ENCODE measurements at places on chromosomes 6 and 20.

- DNase-seq: no peak
Observed at GRCh38 chr20:25193843-25194242, 1.7 kb upstream of the ENTPD6 start.

DNA sequence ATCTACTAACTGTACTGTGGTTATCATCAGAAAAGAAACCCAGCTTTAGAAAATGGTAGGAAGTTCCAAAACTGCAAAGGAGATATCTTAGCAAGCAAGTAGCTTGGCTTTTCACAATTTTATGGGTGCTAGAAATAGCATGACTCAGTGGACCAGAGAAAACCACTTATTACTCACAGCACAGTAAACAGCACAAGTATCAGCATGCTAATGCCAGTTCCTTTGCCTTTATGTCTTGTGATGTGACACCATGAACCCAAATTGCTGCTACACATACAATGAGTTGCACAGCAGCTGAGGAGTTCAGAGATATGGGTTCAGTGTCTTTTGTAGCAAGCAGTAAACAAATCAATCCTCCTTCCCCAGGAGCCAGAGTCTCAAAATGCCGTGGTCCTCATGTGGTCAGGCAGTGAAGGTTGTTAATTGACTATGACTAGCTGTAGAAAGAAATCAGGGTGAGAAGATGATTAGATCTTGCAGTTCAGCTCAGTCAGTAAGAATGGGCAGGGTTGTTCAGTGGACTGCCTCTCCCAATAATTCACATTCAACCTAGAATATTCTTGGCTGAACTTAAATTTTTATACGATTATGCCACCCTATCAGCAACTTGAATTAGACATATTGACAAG lies 73.3 kb downstream of the OPRM1 start:
- DNase-seq: no peak

GRCh38 chr6:143200167-143200770 lies 139.6 kb downstream of the AIG1 start:
- DNase-seq: no peak

- no peak for DNase-seq
Observed at GRCh38 chr20:57660922-57661745, 40.9 kb upstream of the ZBP1 start.

GRCh38 chr6:119894811-119895210 lies 545.2 kb upstream of the MAN1A1 start:
- DNase-seq: no peak

DNA sequence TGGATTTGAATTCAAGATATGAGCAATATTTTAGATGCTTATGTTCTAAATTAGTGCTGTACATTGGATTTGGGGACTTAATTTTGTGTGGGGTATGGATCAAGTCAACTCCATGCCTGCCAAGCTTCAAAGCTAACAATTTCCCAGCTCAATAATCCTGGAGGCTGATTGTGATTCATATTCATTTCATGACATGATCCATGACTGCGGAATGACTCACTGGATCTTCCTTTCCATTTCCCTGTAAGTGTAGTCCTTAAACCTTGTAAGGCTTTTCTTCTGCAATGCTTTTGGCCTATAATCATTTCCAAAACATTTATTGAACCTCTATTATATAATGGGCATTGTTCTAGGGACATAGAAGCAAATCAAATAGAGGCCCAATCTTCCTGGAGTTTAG lies 44.7 kb upstream of the CCN2 start:
- DNase-seq: no peak

DNA sequence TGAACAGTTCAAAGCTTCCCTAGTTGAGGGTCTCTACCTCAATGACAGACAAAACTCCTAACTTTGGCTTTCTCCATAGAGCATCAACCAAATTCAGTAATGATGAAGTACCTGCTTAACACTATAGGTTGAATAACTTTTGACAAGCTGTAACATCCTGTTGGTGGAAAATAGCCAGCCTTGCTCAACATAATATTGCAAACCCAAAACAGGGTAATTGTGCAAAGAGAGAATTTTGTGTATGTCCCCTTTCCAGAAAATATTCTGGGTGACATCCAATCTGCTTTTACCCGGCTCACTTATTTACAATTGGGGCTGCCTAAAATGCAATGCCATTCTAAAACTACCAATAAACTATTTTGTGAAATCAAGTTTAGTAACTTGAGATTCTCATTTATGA lies 72.8 kb downstream of the ATXN1 start:
- DNase-seq: no peak

GRCh38 chr20:9352739-9353138 lies 161.7 kb upstream of the LAMP5 start:
- no peak for DNase-seq

DNA sequence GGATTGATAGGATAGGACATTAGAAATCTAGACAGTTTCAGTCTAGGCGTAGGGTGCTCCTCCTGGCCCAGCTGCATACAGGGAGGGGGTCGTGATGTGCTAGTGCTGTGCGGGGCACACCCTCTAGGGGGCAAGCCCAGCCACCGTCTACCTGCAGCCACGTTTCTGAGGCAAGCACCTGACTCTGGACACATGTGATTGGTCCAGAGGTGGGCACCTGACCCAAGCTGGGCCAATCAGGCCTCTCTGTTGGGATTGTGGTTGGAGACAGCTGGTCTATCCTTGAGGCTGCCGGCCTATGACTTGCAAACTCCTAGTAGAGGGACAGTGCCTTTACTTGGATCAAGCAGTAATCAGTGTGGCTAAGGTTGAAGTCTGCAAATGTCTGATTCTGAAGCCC lies 317.1 kb downstream of the BMP7 start:
- DNase-seq: no peak

DNA sequence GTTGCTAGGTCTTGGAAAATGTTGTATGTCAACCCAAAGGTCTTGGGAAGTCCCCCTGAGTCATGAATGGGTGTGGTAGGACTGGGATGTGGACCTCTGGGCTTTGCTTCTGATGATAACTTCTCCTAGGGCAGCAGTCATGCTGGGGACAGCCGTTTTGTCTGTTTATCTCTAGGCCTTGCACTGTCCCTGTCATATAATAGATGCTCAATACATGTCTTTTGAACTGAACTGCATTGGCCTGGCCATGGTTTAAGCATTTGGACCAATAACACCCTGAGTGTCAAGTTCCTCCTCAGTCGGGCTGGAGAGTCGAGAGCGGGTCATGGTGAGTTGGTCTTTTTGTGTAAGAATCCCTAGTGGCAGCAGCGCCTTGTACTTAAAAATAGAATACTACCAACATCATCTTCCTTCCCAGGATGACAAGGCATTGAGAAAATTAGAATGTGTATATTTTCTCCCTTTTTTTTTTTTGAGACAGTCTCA lies 43.1 kb downstream of the E2F3 start:
- no peak for DNase-seq

DNA sequence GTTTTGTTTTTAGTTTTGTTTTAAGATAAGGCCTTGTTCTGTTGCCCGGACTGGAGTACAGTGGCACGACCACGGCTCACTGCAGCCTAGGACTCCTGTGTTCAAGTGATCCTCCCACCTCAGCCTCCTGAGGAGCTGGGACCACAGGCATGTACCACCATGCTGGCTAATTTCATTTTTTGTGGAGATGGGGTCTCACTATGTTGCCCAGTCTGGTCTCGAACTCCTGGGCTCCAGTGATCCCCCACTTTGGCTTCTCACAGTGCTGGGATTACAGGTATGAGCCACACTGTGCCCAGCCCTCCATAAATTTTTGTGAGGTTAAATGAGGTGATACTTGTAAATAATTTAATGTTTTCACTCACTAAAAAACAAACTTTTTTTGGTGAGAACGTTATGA lies 76.6 kb downstream of the ARID1B start:
- no peak for DNase-seq

- DNase-seq: no peak
Observed at GRCh38 chr6:3120765-3121089, 2.2 kb downstream of the BPHL start.

GRCh38 chr6:15352845-15353244 lies 107.0 kb downstream of the JARID2 start:
- DNase-seq: no peak

DNA sequence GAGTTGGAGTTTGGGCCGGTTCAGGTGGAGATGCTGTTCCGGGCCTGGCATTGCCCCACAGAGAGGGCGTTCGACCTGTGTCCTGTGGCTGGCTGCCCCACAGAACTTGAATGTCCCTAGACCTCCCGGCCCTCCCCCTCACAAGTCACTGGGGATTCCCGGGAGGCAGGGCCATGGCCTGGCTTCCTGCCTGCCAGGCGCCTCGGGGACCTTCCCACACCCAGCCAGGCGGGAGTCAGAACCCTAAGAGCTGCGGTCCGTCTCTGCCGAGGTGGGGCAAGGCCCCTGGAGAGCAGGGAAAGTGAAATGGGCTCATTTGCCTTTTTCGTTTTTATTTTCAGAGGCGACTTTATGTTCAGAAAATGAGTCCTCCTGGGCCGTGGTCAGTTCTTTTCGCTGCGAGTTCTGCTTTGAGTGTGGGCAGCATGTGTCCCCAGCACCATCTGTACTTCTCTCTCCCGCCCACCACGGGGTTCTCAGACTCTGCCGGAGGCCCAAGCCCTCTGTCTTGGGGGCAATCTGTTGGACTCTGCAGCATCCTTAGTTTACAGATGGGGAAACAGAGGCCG lies 8.5 kb downstream of the RBM38 start:
- no peak for DNase-seq

DNA sequence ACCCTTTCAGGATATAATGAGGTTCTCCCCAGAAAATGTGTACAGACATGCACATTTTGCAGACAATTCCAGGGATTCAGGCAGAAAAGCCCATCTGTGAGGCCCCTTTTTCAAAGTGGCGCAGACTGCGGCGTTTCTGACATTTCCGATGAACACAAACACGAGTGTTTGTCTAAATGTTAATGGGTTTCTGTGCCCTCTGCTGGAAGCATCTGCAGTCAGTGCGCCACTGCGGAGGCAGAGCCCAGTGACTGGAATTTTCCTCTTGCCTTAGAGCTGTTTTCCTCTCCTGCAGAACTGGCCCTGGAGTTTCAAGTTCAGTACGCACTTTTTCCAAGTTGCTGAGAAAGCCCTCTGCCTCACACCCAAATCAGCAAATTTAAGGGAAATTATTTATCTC lies 15.3 kb downstream of the ANKRD60 start:
- DNase-seq: peak; percentile 78

DNA sequence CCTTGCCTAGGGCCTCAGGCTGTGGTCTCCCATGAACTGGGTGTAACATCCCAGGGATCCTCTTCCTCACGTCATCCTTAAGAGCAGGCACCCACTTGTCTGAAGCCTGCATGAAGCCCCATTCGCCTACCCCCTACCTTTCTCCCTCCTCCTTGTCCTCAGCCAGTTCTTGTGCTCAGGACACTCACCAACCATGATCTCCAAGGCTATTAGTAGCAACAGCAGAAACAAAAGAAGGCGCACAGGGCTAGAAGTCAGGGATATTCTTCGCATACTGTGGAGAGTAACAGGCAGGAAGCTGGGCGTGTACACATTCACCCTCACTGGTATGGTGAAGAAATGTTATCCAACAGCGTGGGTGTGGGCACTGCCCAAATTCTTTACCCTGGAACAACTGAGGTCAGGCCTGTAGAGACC lies 7.3 kb downstream of the RAET1E start:
- DNase-seq: no peak

DNA sequence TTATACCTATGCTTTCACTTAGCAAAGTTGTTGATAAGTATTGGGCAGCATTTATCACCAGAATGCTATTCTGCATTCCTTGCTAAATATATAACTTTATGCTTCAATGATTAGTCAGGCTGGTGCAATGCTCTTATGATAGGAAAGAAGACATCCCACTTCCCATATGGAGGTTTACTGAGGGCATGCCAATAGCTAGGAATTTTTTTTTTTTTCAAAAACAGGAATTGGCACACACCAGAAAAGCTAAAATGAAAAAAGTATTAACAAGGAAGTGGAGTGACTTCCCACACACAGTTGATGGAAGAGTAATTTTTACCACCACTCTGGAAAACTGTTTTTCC lies 90.8 kb downstream of the FRK start:
- DNase-seq: no peak

GRCh38 chr20:4171538-4172116 lies 156.3 kb upstream of the RNF24 start:
- DNase-seq: no peak

- no peak for DNase-seq
Observed at GRCh38 chr6:138991206-138991605, 3.2 kb upstream of the REPS1 start.

GRCh38 chr6:33812669-33813068 lies 8.9 kb upstream of the MLN start:
- DNase-seq: no peak

DNA sequence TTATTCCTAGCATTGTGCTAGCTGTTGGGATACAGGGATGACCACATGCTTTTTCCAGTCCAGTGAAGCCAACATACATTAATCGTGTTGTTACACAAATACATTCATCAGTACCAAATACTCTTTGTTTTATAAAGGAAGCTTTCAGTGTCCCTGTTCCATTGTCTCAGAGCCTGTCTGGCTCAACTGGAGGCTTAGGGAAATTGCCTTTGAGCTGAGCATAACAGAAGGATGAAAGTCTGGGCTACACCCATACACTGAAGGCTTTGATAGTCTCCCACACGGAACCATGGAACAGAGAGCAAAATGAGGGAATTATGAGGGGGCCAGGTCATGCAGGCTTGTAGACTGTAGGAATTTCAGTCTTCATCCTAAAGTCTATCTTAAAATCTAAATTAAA lies 126.4 kb upstream of the KCNQ5 start:
- no peak for DNase-seq

- DNase-seq: no peak
Observed at GRCh38 chr20:24577271-24577909, 108.0 kb downstream of the SYNDIG1 start.

DNA sequence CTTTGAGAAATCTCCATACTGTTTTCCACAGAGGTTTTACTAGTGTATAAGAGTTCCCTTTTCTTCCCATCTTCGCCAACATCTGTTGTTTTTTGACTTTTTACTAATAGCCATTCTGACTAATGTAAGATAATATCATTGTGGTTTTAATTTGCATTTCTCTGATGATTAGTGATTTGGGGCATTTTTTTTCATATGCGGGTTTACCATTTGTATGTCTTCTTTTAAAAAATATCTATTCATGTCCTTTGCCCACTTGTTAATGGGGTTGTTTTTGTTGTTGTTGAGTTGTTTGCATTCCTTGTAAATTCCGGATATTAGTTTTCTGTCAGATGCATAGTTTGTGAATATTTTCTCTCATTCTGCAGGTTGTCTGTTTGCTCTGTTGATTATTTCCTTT lies 167.1 kb downstream of the PRL start:
- DNase-seq: no peak

DNA sequence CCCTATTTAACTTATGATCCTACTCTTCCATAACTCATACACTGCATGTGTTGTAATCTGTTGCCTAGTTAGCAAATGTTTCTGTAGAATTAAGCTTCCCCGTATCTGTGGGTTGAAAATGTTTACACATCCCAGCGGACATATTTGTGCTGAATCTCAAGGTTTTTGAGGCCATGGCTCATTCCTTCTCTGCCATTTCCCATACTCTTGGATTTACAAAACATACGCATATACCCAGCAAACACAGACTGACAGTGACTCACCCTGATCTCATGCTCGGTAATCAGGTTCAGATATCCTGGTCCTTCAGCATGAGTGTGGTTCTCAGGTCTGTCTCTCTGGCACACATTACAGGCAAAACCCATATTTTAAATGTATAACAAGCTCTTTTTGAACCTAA lies 58.7 kb downstream of the AGPAT4 start:
- DNase-seq: no peak

GRCh38 chr6:30617565-30618269 lies at the start of gene MRPS18B:
Gene MRPS18B, plus strand, starts transcription at chr6:30617840. Its CDS starts 26 bp downstream, at chr6:30617866.
- peak; percentile 95 for DNase-seq

- no peak for DNase-seq
Observed at GRCh38 chr20:10513061-10513460, 78.0 kb downstream of the SLX4IP start.

Data from amygdala (tissue), 56 donors.